ENCODE measurements at places on chromosomes 3 and 15.

DNA sequence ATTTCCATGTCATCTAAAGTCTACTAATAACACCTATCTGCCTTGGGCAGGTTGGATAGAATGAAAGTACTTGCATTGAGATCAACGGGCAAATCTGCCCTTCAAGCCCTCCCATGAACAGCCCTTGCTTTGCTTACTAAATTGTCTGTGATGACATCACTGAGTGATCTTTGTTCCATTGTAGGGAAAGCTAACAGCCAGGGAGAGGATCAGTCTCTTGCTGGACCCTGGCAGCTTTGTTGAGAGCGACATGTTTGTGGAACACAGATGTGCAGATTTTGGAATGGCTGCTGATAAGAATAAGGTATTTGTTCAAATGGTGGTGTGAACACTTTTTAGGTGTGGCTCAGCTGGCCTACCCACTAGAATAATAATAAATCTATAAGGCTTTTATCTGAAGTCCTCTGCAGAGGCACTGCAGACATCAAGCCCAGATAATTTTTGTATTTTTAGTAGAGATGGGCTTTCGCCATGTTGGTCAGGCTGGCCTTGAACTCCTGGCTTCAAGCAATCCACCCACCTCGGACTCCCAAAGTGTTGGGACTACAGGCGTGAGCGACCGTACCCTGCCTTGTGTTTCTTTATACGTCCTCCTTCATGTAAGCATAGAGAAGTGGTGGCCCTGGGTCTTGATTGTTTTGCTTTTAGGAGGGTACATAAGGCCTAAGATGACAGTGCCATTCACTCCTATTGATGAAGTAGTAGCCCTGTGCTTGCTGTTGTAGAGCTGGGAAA is 5.7 kb downstream of the PCCB start:
- no peak for DNase-seq

GRCh38 chr3:24773798-24774197 is 279.1 kb upstream of the THRB start:
- no peak for DNase-seq

DNA sequence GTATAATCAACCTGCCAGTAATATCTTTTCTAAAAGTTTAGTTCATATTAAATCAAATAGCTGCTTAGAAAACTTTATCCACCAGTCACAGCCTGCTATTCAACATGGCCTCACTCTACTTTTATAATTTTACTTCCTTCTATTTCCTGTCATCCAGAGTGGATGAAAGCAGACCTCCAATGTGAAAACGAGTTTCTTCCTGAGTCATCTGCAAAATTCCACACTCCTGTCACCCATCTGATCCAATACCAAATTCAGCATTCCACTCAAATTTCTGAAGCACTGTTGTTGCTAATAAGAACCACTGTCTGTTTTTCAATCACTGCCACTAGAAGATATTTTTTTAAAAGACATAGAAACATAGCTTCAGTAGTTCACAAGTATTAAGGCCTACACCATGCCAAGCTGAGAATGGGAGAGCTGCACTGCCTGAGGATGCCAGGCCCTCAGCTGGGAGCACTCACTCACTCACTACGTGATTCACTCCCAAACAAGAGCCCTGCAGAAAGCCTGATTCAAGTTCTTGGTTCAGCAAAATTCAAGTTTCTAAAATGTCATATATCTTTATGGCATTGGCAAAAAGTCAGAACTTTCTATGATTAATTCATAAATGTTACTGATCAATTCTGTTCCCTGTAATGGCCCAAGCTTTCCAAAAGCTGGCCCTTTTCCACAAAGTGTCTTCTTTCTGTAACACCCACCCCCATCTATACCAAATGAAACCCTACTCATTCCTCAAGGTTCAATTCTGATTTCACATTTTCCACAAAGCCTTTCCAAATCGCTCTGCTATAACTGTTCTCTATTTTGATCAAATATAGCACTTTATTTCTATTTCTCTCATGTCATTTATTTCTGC is 82.9 kb downstream of the FSIP1 start:
- DNase-seq = no peak

DNA sequence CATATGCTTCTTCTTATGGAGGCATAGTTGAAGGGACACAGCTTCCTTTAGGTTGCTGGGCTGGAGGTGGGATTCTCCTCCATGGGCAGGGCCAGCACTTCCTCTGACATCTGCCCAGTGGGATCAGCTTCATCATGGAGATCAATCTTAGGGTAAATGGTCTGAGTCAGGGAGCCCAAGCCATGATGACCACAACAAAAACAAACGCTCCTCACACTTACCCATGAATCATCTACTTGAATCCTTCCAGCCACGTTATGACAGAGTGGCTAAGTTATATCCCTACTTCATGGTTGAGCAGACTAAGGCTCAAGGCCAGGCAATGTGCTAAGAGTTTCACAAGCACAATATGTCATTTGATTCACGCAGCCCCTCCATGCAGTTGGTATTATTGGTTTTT is 87.2 kb upstream of the NMNAT3 start:
- no peak for DNase-seq

- DNase-seq = no peak
Observed at GRCh38 chr3:159904455-159904854, 84.2 kb upstream of the IL12A start.

DNA sequence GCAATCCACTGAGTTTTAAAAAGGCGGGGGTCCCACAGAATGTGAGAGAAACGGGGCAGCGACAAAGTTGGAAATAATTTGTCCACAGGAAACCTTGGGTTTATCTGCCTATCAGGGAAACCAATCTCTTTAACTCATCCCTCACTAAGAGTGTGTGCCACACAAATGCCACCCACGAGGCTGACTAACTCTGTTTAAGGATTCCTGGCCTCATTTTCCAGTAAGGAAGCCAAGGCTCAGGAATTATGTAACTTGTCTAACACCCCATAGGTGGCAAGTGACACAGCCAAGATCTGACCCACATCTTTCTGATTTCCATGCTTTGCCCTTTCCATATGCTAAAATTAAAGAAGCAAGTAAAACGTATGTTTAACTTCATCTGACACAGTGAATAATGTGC is 263.2 kb downstream of the CNTN3 start:
- DNase-seq = no peak

DNA sequence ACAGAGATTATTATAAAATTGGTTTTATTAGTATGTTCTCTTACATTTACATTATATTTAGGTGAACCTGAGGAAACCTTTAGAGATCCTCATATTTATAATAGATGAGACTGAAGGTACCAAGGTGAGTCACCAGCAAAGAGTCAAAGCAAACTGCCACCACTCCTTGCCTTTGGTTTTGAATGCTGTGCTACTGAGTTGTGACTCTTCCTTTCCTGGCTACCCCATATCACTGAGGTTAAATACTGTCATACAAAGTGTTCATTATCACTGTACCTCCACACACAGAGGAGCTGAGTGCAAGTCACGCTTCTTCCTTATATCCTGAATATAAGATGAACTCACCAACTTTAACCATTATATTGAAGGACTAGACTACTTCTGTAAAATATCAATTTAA is 168.2 kb downstream of the CBLB start:
- DNase-seq = no peak

- no peak for DNase-seq
Observed at GRCh38 chr3:45009868-45010267, 16.2 kb upstream of the CLEC3B start.

DNA sequence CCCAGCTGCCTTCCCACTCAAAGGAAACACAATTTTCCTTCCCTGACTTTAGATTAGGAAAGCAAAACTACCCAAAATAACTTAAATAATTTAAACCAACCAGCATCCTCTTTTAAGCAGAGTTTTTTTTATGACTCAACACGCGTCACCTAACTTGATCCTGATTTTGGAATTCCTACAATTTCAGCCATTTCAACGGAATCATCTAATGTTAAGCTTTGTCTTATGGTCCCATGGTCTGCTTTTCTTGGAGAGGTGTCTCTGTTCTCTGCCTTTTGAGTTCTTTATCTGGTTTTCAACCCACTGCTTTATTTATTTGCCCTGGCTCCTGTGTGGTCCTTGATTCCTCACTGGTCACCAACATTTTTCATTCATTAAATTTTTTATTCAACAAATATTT is 219.2 kb upstream of the ARHGEF26 start:
- no peak for DNase-seq

DNA sequence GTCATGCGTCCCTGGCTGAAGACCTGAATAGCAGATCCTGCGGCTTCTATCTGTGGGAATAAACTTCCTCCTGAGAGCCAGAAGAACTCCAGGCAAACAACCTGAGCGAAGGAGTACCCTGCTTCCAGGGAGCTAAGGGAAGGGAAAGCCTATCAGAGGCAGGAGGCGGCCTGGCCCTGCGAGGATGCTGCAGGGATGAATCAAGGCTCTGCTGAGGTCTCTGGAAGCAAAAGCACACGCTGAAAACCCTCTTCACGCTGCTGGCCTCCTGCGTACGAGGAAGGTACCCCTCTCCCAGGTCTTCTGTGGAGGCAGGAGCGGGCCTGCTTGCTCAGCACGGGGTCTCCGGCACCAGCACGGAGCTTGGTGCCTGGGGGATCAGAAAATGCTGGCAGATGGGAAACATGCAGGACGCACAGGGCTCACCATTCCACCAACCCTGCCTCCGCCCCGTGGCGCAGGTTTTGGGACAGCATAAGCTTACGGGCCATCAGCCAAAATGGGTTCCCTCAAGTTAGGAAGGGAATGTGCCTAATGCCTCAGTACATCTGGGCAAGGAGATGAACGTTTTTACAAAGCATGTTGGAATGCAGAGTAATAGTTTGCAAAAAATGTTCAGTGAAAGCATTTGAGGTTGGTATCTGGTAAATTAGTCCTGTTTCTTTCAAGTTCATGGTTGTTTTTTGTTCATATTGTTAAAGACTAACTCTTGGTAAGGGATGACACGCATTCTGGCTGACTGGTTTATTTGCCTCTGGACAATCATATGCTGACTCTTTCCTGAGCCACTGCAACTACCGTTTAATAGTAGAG is 72.3 kb downstream of the CHSY1 start:
- no peak for DNase-seq

DNA sequence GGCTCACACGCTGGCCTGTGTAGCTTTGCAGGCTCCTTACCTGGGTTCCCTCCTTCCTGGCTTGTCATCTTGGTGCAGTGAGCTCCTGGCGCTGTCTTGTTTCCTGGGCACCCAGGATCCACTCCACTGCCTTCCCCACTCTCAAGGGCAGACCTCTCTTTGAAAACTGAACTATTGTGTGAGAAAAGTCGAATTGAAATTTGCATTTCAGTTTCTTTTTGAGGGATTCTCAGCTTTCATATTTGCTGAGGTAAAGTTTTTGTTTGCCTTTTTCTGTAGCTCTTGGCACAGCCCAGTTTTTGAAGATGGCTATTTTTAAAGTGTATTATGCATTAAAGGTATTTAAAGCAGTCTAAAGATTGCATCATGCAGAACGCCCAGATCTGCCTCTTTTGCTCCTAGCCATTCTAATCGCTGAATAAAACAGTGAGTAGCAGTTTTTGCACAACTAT is 70.1 kb downstream of the CCK start:
- no peak for DNase-seq

DNA sequence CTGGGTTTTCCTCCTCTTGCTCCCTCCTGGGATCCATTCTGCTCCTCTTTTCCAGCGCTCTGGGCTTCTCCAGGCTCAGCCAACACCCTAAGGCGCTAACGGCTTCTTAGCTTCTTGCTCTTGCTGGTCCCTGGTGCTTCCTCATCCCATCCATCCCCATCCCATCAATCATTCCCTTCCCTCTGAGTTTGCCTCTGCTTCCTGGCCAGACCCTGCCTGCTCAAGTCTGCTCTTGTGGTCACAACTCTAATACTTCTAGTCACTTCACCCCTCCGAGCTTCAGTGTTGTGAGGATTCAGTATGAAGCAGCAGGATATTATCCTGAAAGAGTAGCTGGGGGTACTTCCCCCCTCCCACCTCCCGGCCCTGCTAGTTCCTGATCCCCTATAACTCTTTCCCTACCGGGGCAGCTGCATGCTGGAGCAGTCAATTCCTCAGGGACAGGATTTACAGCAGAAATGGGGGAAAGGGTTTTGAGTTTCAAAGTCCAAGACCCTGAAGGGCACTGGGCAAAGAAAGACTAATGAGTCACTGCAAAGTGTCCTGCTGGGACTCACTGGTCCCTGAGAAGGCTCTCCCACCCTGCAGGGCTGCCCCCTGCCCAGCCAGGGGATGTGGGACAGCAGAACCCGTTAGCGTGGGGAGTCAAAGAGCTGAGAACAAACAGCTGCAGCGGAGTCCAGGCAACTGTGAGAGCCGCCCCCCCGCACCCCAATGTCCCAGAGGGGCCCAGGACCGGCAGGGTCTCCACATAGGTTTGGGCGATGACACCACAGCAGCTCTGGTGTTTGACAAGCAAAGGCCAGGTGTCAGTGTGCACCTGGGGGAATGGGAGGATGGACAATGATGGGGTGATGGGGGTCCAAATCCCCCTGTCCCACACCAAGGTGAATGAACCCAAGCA is 2.3 kb upstream of the SYNM start:
- DNase-seq = no peak

DNA sequence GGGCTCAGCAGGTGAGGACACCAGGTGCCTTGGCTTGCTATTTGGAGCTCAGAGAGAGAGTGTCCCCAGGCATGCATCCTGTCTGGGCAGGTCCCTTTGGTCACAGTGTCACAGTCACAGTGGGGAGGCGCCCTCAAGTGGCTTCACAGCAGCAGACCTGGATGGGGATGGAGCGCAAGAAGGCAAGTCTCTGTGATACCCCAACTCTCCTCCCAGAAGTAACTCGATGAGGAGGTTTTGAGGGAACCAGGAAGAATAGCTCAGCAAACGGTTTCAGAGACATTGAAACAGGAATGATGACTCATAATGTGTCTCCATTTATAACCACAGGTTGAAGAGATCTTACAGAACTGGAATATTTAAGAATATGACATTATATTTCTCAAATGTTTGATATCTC is 66.5 kb upstream of the SH3GL3 start:
- peak; percentile 57 for DNase-seq

- no peak for DNase-seq
Observed at GRCh38 chr3:61912158-61912557, 350.8 kb downstream of the PTPRG start.

- DNase-seq = no peak
Observed at GRCh38 chr3:38368238-38368637, 21.7 kb downstream of the XYLB start.

GRCh38 chr3:186315581-186316354 is 46.3 kb downstream of the DGKG start:
- DNase-seq = no peak

DNA sequence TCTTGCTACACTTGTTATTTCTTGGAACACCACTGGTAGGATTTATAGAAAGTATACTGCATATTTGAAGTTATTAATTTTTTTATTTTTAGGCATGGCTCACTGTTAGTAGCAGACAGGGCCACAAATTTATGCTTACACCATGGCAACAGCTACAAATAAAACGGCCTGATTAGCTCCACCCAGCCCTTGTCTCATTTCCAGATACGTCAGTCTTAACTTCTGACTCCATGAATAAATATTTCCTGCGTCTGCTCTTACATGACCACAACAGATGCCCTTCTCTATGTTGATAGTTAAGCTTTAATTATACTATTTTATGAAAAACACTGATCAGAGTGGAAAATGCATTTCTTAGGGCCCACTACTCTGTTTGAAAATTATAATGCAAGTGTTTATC is 62.3 kb upstream of the CPOX start:
- no peak for DNase-seq

GRCh38 chr3:129282727-129283327 is 4.2 kb downstream of the HMCES start:
- DNase-seq = no peak

- no peak for DNase-seq
Observed at GRCh38 chr3:195063581-195064193, 207.3 kb downstream of the XXYLT1 start.

Data from T-helper 2 cell (primary cell).